Thymus (tissue), 14 donors: ENCODE measurements at places on chromosomes 5 and 9.

DNA sequence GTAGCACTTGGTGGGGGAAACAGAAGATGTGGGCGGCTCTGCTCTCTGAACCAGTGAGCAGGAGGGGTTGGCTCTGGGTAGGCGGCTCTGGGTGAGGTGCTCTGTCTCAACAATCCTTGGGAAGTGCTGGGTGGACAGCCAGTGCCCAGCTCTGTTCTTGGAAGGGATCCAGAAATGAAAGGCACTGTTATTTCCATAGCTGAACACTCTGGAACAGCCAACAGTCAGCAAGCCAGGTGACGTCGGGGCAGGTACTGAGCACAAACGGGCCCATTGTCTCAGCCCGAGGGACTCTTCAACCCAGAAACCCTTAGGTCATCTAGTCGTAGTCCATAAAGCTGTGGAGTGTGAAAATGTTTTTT is 36.3 kb downstream of the OLFM1 start:
- no peak for DNase-seq

DNA sequence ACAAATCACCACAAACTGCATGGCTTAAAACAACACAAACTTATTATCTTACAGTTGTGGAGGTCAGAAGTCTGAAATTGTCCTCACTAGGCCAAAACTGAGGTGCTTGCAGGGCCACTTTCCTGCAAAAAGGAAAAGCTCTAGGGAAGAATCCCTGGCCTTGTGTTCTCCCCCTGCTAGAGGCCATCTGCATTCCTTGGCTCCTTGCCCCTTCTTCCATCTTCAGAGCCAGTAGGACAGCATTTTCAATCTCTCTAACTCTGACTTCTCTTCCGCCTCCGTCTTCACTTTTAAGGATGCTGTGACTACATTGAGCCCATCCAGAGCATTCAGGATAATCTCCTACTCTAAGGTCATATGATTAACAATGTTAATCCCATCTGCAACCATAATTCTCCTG is 236.6 kb downstream of the CDK5RAP2 start:
- DNase-seq, result no peak

GRCh38 chr5:89281766-89282553 is 399.0 kb upstream of the MEF2C start:
- DNase-seq, result no peak

DNA sequence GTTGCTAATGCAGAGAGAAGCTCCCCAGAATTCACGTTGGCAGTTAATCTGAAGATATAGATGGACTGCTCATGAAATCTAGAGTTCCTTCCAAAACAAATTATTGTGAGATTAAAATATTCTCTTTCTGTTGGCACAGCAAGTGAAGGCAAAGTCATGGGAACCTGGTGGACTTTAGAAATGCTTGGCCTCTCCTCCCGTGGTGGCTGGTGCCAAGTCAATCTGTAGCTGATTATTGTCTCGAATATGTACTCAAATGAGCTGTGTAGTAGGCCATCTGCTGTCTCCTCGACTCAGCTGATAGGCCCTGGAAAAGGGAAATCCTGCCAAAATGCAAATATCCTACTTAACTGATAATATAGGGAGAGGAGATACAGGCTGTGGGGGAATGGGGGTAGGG is 69.3 kb downstream of the DAPK1 start:
- DNase-seq, result no peak

DNA sequence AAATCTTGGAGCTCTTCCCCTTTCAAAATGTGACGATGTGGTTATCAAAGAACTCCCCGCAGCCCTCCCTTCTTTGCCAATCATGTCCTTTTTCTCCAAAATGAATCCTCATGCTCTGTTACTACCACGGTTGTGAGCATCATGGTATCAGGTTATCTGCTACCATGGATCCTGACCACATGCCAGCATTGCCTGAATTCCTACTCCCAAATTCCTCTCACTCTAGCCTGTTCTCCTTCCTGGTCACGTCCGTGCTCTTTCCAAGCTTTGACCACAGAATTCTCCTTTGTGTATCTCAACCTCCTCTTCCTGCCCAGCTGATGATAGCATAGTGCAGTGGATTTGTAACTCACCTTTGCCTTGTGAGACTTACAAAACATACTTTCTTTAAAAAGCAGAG is 59.5 kb upstream of the FBXL7 start:
- no peak for DNase-seq

DNA sequence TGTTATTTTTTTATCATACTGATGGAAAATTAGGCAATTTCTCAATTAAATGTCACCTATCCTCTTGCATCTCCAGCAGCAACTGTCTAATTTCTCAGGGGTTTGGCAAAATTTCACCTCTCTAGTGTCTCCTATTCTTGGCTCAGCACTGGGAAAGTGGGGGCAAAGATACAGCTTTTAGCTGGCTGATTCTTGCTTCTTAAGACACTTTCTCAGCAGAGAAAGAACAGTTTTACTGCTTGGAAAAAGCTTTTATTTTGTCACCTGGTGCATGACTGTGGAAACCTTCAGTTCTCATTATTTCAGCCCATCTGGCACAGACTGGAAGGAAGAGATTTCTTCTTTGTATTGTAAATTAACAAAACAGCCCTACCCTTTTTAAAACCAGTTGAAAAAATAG is 283.6 kb upstream of the SGCD start:
- no peak for DNase-seq

GRCh38 chr5:104793031-104793754 is 1230.6 kb upstream of the NUDT12 start:
- DNase-seq, result no peak

DNA sequence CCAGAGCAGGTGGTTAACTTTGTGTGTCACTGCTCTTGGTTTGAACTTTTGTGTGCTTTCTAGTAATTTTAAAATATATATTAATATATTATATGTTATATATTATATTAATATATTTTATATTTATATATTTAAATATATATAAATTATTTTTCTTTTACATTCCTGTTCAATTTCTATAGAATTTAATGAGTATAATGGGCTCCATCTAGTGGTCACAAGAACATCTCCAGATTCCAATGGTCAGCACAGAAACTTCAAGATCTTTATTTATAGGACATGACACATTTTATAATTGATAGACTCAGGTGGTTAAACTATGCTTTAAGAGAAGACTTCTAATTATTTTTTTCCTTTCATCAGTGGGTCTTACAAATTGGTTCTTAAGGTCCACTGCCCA is 39.1 kb downstream of the COL23A1 start:
- no peak for DNase-seq

DNA sequence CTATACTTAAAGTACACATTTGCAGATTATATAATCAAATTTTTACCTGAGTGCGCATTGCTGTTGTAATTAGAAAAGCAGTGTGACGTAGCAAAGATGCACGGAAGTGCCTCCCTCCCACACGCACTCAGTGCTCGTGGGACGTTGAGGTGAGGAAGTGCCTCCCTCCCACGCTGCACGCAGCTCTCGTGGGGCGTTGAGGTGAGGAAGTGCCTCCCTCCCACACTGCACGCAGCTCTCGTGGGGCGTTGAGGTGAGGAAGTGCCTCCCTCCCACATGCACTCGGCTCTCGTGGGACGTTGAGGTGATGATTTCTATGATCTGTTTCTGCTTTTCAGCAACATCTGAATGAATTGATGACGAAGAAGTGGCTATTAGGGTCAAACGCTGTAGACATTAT is 21.0 kb downstream of the EXOC3 start:
- DNase-seq, result no peak

GRCh38 chr5:154756868-154757813 is 2.0 kb downstream of the LARP1 start:
- DNase-seq, result peak; percentile 67

GRCh38 chr5:132461569-132462070 is 29.0 kb downstream of the IRF1 start:
- DNase-seq, result no peak

- no peak for DNase-seq
Measured at GRCh38 chr9:19416143-19416542, 7.3 kb downstream of the ACER2 start.

- no peak for DNase-seq
Measured at GRCh38 chr9:81683704-81684103, 5.6 kb downstream of the TLE1 start.

DNA sequence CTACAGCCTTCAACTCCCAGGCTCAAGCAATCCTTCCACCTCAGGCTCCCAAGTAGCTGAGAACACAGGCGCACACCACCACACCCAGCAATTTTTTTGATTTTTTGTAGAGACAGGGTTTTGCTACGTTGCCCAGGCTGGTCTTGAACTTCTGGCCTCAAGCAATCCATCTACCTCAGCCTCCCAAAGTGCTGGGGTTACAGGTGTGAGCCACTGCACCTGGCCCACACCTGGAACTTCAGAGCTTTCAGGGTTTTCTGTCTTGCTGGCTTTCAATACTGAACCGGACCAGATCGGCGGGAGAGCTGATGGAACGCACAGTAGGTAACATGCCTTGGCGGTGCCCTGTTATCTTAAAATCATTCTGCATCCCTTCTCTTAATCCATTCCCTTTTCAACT is 30.8 kb downstream of the IPPK start:
- no peak for DNase-seq

DNA sequence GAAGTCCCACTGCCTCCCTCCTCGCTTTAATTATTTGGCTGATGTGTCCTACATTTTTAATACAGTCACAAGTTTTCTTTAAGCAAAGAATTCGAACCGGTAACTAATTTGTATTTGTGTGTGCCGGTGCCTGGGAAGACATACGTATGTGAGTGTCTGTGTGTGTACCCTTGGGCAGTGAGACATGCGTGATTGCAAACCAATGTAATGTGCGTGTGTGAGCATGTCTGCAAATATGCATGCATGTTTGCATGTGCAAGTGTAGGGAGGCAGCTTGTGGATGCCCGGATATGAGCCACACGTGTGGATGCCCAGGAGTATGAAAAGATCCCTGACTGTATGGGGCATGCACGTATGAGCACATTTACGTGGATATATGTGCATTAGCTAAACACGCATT is 44.4 kb upstream of the NEK6 start:
- DNase-seq, result no peak

DNA sequence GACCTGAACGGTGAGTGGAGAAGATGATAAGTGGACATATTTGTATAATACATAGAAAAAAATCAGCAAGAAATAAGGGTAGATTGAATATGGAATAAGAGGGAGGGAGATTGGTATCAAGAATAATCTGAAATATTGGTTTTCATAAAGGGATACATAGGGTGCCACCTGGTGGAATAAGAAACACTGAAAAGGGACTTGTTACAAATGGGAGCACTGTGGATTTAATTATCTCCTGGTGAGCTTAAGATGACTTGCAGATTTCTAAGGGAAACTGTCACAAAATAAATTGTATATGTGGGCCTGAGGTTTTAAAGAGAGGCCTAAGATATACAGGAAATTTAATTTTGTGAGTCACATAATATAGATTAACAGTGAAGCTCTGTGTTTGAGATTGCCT is 1403.5 kb upstream of the CDH18 start:
- DNase-seq, result no peak

DNA sequence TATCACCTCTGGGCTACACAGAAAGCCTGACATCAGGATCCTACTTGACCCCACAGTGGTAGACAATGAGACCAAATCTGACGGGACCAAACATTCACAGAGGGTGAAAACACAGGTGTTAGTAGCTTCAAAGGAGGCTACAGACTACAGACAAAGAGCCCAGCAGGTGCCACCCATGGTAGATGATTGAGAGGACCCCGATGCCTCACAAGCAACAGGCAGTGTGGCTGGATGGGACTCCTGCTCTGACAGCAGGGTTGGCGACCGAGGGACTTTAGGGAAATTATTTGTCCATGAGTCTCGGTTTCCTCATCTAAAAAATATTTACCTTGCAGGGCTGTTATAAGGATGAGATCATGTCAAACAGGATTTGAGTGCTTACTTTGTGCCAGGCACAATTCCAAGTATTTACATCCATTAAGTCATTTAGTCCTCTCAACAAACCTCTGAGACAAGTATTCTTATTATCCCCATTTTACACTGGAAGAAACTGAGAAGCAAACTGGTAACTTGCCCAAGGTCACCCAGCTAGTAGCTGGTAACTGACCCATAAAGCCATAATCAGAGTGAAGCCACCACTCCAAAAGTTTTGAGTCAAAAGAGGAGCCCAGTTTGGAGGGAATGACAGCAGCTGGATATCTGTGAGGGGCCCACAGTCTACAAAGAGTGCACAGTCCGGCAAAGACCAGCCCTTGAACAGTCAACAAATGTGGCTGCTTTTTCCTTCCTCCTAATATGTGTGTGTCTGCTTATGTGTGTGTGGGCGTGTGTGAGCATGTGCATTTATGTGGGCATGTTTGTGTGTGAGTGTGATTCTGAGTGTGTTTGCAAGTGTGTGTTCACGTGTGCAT is 502.0 kb downstream of the BNC2 start:
- peak; percentile 25 for DNase-seq

DNA sequence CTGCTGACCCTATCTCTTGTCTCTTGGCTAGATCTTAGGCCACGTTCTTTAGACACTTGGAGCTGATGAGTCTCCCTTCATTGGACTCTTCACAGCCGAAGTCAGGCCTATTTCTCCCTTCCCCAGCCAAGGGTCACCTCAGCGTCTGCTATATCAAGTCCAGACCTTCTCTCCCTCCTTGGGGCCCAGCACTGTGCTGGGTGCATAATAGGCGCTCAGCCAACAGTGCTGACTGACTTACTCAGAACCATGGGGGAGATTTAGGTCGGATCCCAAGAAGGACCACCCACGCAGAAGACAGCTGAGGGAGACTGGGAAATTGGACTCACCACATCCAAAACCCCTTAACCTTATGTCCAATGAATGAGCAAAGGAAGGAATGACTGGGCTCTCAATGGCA is 5.6 kb upstream of the AMBP start:
- no peak for DNase-seq

DNA sequence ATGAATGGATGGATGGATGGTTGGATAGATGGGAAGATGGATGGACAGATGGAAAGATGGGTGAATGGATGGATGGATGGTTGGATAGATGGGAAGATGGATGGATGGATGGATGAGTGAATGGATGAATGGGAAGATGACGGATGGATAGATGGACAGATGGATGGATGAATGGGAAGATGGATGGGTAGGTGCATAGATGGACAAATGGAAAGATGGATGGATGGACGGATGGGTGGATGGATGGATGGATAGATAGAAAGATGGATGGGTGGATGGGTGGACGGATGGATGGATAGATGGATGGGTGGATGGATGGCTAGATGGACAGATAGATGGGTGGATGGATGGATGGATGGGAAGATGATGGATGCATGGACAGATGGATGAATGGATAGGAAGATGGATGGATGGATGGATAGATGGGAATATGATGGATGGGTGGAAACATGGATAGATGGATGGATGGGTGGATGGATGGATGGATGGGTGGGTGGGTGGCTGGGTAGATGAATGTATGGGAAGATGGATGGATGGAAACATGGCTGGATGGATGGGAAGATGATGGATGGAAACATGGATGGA is 16.5 kb upstream of the EXOC3 start:
- DNase-seq, result no peak

DNA sequence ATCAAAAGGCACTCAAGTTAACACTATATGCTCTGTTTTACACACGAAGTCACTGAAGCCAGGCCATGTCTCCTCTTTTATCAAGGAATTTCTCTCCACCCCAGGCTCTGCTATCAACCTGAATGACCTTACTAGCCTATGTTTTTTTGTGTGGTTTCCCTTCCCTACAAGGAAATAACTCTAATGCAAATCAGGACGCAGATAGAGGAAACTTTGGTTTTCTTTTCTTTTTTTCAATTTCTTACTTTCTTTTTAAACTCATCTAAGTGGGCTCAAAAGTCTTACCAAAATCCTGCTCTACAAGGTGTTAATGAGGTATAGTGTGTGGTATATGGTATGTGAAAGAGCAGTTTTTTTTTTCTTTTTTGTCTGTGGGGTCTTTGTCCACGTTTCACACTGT is 5.5 kb upstream of the SLC46A2 start:
- no peak for DNase-seq
